ENCODE measurements at places on chromosomes 12 and 14.

- DNase-seq: no peak
These were observed 396.8 kb upstream of the DDHD1 start for GRCh38 chr14:53549956-53550355.

DNA sequence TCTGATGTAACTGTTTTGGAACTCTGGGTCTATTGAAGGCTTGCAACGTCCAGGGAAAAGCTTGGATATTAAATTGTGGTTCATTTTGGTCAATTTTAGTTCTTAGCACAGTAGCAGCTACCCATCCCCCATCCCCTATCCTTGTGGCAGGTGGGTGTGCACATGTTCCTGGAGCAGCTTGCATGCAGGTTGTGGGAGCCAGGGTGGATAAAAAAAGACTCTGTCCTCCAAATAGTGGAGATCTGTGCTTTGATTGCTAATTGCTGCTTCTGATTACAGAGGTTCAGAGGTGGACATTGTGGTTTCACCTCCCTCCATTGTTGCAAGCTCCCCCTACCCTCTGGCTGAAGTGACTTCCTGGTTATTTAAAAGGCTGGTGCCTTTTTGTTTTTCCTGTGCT, 23.1 kb downstream of the ATP23 start:
- no peak for DNase-seq

- no peak for DNase-seq
These were observed 84.2 kb downstream of the DENND5B start for GRCh38 chr12:31506515-31507306.

- DNase-seq: no peak
These were observed 263.9 kb upstream of the TMTC1 start for GRCh38 chr12:30047516-30048254.

DNA sequence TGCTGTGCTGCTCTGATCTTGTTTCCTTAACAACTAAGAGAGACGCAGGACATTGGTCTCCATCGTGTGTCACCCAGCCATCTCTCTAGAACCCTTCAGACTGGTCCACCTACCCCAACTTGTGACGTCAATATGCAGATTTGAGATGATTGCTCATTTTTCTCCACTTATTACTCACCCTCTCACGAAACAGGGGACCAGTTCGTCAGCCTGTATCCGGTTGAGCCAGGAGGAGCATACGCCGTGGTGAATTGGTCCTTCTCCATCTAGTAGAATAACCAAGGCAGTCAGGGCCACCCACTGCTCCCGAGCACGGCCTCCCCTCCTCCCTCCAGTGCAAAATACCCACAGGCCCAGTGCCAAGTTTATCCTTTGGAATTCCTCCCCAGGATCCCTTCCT, 36.2 kb upstream of the FBXO21 start:
- DNase-seq: no peak

- DNase-seq: no peak
These were observed 104.8 kb upstream of the CNTN1 start for GRCh38 chr12:40587421-40587820.

DNA sequence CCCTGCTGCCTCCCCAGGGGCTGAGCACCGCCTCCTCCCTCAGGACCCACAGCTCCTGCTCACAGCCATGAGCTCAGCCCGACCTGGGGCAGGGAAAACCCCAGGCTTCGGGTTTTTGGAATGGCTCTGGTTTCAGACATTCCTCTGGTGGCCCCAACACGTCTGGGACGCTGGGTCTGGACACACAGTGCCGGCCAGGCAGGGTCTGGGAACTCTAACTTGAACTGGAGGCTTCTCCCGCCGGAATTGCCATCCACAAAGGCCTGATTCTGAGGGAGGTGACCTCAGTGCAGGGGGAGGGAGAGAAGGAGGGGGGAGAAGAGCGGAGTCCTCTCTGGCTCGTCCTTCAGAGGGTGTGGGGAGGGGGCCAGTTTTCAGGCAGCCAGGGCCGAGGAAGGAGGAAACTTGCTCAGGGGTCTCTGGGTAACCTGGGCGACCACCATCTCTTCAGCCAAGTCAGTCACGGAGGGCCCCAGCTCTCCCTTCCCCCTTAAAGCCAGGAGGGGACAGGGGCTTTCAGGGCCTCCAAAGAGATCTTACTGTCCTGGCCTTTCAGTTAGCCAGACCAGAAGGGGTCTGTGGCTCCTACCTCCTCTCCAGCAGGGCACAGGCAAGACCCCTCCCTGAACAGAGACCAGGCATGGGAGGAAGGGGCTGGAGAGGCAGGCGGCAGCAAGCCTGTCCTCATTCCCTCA, 19.4 kb downstream of the NCKAP5L start:
- no peak for DNase-seq

DNA sequence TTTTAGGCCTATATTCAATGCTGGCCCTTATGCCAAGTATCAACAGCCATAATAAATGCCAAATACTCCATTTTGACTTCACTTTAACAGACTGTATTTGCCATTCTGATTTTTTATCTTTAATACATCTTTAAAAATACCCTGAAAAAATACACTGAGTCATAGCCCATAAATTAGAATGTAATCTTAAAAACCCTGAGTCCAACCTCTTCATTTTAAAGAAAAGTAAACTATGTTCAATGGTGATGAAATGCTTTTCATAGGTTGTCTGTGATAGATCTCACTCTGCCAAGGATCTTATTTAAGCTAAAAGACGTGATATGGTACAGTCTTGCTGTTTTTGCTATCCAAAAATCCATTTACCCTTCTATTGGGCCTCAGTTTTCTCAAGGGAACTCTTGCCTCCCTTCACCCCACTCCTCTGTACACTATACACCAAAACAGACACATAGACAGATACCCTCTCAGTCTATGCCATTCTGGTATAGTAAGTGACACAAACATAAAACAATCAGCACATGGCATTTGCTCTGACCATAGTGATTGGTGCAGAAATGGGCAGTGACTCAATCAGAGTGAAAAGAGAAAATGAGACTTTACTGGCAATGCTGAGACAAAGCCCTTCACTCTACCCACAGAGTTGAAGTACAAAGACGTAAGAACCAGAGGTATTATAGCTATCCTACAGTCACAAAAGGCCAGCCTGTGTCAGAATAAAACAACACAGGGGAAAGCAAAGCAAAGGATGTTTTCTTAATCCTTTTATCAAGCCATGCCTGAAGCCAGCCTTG, 49.1 kb downstream of the BTG1 start:
- DNase-seq: no peak

DNA sequence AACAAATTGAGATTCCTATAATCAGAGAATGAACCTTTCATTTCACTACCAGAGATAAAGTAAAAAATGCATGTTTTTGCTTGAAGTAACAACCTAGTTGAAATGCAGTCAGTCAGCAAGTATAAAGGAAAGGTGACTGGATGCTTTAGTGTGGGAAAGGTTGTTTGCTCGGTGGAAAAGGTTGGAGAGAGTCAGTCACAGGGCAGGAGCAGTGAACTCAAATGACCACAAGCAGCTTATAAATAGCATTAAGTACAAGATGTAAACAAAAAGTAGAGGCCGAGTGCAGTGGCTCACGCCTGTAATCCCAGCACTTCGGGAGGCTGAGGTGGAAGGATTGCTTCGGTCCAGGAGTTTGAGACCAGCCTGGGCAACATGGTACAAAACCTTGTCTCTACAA, 98.1 kb upstream of the FGD4 start:
- DNase-seq: no peak

DNA sequence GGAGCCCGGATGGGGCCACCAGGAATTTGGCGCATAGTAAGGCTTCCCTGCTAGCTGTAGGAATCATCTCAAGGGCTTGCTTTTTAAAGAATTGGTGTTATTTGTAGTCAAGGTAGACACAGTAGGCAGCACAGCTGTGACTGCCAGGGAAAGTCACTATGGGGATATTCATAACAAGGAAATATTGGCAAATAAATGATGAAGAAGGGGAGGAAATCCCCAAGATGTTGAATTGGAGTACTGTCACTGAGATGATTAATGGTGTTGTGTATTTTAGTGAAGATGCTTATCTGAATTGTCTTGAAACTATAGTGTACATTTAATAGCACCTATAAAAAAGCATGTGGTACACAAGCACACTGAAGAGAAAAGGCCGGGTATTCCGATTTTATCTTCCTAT, 118.9 kb downstream of the NPAS3 start:
- no peak for DNase-seq

GRCh38 chr12:109727746-109728726, 14.4 kb downstream of the FAM222A start:
- no peak for DNase-seq

Data from stimulated activated CD8-positive, alpha-beta memory T cell treated with anti-CD3 and anti-CD28 coated beads, Interleukin-4, amount 100 ng/mL, for 4 hours (primary cell).